ENCODE measurements at places on chromosomes 4 and X.

DNA sequence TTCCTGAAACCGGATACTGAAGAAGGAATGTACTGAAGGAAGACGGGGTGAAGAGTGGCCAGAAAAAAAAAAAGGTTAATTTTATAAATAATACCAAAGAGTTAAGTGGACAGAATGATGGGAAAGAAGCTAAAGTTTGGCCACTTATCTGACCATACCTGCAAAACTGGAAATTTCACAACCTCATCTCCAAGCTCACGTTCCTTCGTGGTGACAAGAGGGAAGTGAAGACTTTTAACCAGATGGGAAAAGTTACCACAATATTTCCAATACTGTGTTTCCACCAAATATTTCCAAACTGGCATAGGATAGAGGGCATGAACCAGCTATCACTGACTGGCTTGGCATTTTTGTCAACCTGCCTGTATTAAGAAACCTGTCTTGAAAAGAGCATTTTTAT, 56.4 kb downstream of the MAML3 start:
- DNase-seq, result no peak

- no peak for DNase-seq
Observed at GRCh38 chr4:174222266-174222872, 61.1 kb downstream of the FBXO8 start.

DNA sequence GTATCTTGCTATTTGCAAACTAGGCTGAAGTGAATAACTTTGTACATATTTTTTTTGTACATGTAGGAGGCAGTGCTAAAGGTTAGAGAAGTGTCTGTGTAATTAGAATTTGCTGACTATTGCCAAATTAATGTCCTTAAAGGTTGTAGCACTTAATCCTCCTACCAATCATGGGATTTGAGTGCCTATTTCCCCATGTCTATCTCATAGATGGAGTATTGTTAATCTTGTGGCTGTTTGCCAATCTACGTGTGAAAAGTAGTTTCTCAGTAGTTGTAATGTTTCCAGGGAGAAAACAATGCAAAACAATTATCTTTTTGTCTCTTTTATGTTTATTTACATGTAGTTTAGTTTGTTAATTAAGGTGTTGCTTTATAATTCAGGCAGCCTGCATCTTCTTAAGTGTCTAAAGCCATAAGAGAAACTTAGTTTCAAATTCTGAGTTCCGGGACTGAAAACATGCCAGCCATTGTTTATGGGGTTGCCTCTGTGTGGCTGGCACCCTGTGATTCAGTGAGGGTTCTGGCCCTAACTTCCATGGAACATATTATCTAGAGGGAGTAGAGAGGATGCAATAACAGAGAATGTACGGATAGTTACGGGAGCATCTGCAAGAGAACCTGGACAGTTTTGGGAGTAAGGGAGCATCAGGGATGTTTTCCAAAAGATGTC, 142.4 kb downstream of the KLHL8 start:
- no peak for DNase-seq

GRCh38 chrX:38726612-38727011, 74.6 kb upstream of the MID1IP1 start:
- DNase-seq, result no peak

- peak; percentile 31 for DNase-seq
Observed at GRCh38 chr4:53788621-53789020, 197.3 kb upstream of the LNX1 start.

DNA sequence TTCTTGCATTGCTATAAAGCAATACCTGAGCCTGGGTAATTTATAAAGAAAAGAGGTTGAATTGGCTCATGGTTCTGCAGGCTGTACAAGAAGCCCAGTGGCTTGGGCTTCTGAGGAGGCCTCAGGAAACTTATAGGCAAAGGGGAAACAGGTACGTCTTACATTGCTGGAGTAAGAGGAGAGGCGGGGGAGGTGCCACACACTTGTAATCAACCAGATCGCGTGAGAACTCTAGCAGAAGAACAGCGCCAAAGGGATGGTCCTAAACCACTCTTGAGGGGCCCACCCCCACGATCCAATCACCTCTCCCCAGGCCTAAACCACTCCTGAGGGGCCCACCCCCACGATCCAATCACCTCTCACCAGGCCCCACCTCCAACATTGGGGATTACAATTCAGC, 50.6 kb upstream of the SHOX start:
- no peak for DNase-seq

GRCh38 chr4:58566260-58566659, 1456.1 kb upstream of the IGFBP7 start:
- DNase-seq, result no peak

GRCh38 chrX:5057786-5058185, 1170.9 kb downstream of the NLGN4X start:
- DNase-seq, result no peak

- DNase-seq, result no peak
Observed at GRCh38 chr4:101774807-101775206, 15.7 kb upstream of the BANK1 start.

- DNase-seq, result no peak
Observed at GRCh38 chr4:182126096-182126495, 117.1 kb upstream of the TENM3 start.

- no peak for DNase-seq
Observed at GRCh38 chr4:70277121-70277520, 34.7 kb downstream of the CSN3 start.

DNA sequence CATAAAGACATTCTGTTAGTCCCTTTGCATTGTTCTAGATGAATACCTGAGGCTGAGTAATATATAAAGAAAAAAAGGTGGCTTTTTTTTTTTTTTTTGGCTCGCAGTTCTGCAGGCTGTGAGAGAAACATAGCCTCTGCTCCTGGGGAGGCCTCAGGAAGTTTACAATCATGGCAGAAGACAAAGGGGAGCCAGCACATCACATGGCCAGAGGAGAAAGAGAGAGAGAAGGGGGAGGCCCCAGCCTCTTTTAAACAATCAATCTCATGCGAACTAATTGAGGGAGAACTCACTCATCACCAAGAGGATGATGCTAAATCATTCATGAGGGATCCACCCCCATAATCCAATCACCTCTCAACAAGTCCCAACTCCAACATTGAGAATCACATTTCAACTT, 364.0 kb upstream of the EPHA5 start:
- no peak for DNase-seq

- DNase-seq, result no peak
Observed at GRCh38 chr4:95742872-95743271, 97.0 kb upstream of the PDHA2 start.

GRCh38 chr4:7807351-7807921, 132.2 kb downstream of the AFAP1 start:
- no peak for DNase-seq

DNA sequence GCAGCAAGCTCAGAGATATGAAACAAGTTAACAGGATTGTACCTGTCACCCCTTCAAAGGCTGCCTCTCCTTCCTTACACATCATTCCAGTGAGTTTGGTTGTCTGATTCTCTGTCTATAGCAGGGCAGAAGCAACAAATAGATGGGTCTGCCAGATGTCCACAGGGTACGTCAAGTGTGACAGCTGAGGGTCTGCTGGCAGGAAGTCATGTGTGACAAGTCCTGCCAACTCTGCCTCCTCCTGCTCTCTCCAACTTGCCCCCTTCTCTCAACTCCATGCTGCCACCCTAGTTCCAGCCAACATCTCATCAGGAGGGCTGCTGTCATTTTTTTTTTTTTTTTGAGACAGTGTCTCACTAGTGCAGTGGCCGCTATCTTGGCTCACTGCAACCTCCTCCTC, 109.2 kb downstream of the NSUN7 start:
- no peak for DNase-seq

DNA sequence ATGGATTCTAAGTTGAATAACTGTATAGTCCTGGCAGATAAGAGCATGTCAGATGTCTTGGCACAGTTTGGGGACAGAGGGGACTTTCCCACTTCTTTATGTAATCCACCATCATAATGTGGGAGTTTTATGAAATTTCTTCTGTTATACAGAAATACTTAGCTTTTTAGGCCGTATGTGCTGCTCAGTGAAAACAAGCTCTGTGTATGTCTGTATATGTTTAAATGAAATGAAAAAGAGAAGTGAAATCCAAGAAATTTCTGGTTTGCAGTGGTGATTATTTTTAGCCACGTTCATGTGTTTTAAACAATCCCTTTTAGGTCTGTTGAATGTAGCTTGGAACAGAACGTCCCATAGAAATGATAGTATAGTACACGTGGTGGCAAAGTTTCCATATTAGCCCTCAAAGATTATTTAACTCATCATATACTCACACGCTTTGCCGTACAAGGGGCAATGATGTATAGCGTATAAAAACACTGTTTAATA, 41.0 kb downstream of the GAB1 start:
- no peak for DNase-seq

DNA sequence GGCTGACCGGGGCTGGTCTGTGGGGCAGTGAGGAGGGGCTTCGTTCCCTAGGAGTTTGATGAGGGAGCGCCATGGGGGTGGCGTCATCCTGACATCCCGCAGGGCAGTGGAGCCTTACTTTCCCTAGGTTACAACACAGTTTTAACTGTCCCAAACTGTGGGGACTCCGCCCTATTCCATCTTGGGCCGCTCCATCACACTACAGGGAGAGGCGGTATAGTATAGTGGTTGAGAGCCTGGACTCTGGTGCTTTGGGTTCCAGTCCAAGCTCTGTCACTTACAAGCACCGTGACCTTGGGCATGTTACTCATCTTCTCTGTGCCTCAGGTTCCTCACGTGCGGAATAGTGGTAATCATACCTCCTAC, 44.2 kb downstream of the ZNF185 start:
- DNase-seq, result no peak

DNA sequence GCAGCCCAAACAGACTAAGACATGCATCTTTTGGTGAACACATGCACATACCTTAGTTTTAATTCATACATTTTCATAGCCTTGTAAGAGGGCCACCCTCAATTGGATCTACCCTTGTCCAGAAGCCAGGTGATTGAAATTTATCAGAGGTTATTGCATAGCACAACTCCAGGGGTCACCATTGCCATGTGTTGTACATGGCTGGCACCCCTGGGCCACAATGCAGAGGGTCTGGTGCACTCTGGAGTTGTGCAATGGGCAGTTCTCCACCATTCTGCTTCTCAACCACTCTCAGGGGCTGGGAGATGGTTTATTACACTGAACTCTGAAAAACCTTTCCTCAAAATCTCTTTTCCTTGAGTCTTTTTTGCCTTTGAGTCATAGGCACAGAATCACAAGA, 184.4 kb upstream of the CXorf66 start:
- no peak for DNase-seq

DNA sequence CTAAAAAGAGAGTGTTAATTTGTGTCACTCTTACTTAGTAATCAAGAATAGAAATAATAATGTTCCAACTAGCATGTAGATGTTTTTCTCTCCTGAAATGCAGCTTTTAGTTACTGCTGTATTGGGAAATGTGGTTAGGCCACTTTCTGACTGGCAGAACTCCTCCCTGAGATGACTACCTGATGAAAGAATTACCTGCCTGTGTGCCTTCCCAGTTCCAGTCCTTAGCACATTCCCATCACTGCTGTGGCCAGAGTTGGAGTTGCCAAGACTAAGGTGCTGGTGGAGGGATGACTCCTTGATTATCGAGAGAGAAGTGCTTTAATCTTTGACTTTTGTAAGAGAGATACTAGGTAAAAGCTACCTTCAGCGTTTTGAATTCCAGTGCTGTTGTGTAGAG, 9.5 kb downstream of the GAB1 start:
- DNase-seq, result no peak

DNA sequence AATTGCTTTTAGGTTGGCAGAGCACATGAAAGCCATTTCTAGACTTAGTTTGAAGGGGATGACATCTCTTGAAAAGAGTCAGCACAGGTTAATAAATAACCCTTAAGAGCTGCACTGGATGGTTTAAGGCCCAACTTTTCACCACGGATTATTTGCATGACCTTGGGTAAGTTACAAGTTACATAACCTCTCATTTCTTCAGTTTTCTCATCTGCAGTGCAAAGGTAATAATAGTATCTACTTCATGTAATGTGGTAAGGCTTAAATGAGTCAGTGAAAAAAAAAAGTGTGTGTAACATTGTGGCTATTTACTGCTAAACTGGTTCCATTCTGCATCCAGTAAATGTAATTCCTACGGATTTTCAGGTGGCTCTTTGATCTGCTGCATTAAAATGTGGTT, 715.8 kb downstream of the CCSER1 start:
- no peak for DNase-seq

GRCh38 chrX:97117572-97117971, 233.9 kb downstream of the RPA4 start:
- no peak for DNase-seq

- DNase-seq, result no peak
Observed at GRCh38 chr4:133452678-133453077, 303.6 kb downstream of the PCDH10 start.

GRCh38 chr4:81921751-81922159, 450.0 kb upstream of the RASGEF1B start:
- DNase-seq, result no peak

GRCh38 chr4:62923783-62924182, 1485.5 kb downstream of the TECRL start:
- no peak for DNase-seq

GRCh38 chrX:112814496-112814895, 26.1 kb downstream of the AMOT start:
- DNase-seq, result no peak

DNA sequence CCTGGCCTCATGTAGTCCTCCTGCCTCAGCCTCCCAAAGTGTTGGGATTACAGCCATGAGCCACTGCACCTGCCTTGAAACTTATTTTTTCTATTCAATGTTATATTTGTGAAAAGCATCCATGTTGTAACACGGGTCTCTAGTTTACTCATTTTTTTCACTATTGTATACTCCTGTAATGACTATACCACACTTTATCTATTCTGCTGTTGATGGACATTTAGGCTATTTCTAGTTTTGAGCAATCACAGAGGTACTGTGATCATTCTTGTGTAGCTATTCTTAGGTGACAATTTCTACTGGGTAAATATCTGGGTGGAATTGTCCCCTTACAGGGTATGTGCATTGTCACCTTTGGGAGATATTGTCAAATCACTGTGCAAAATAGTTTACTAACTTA, 3.6 kb downstream of the DRP2 start:
- DNase-seq, result no peak

DNA sequence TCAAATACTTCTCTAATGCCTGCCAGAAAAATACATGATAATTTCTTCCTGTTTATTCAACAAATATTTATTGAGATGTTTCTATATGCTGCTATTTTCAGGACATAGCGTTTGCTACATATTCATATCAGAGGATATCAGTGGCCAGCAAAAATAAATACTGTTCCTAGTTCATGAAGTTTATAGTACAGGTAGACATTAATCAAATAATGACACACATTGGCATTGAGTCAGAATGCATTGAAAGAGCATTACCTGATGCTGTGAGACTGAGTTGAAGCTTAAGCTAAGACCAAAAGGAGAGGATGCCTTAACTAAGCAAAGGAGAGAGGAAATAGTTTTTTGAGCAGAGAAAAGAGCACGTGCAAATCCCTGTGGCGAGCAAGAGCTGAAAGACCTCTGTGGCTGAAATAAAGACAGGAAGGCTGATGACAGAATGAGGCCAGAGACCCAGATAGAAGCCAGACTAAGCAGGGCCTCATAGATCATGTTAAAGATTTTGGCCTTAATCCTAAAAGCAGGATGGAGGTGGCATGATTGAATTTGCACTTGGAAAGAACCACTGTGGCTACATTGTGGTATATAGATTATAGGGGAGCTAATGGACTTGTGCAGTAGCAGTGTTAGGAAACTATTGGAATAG, 36.2 kb downstream of the FAM241A start:
- no peak for DNase-seq

All from renal pelvis (tissue), 12 donors.